ENCODE measurements at places on chromosomes 2 and 18.

- no peak for DNase-seq
Measured at GRCh38 chr18:61908661-61909060, 15.9 kb upstream of the RNF152 start.

GRCh38 chr2:177535000-177535399 is 142.4 kb downstream of the AGPS start:
- DNase-seq = no peak

DNA sequence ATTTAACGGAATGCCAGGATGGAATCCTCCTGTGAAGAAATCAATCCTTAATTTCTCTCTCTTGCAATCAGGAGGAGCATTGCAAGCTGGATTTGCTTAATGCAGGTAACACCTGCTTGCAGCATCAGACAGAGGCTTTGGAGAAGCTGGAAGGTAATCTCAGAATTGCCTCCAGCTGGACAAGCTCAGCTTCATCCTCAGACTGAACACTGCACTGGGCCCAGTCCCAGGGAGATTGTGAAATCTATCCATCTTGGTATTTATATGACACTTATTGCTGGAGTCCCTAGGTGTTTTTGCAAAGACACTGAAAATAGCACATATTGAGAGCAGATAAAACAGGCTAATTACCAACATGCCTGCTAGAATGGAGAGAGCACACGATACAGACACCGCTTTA is 179.4 kb upstream of the SESTD1 start:
- no peak for DNase-seq

DNA sequence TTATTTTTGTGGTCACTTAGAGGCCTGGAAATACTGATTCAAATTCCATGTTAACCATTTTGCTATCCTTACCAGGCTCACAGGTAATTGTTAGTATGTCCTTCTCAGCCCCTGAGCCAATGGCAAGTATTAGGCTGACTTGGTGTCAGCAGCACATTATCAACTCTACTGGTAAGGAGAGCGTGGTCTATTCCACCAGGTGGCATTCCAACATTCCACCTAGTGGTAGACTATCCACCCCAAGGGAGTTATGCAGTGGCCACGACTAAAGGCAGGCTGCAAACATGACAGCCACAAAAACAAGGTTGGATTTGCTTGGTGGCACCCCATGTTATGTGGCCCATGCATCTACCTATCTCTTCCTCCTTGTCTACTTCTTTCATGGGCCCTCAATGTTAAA is 31.8 kb upstream of the GCC2 start:
- peak; percentile 52 for DNase-seq

- DNase-seq = no peak
Measured at GRCh38 chr2:147438882-147439281, 405.9 kb upstream of the ACVR2A start.

- no peak for DNase-seq
Measured at GRCh38 chr18:35610724-35611123, 29.2 kb downstream of the GALNT1 start.

Measured in DMS53 (cell line).